ENCODE measurements at places on chromosomes 12 and 14. TPM values are rescaled to one million over a fixed set of nuclear protein-coding genes. Genes with fewer than 3 reads are reported as not detected.

The GDF3 gene
- not detected for total RNA-seq

DNA sequence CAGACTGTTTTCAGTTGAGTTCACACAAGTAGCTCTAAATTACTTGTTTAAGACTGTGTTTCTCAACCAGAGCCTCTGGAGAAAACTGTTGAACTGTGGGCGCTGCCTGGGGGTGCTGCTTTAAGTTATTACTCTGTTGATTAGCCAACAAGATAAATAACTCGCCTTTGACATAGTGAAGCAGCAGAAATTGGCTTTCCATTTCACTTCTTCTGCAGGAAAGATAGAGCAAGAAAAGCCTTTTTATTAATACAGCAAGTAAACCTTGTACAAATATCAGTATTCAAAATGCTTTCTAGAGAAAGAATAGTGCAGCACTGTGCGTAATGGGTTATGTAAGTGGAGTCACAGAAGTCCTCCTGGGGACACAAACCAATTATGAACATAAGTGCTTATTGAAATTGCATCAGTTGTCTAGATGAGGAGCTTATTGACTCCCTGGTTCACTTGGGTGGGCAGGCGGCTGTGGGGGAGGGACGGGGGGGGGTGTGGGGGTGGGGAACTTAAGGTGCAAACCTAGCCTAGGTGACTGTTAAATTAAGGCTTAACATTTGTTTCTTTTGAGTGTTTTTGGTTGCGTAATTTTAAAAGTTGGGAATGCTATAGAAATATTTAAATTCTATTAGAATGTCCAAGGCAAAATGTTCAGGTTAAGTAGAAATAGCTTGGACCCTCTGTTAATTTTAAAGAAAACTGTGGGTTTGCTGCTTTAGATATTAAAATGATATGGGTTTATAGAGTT lies 6.3 kb downstream of the FRS2 start:
- DNase-seq = no peak

DNA sequence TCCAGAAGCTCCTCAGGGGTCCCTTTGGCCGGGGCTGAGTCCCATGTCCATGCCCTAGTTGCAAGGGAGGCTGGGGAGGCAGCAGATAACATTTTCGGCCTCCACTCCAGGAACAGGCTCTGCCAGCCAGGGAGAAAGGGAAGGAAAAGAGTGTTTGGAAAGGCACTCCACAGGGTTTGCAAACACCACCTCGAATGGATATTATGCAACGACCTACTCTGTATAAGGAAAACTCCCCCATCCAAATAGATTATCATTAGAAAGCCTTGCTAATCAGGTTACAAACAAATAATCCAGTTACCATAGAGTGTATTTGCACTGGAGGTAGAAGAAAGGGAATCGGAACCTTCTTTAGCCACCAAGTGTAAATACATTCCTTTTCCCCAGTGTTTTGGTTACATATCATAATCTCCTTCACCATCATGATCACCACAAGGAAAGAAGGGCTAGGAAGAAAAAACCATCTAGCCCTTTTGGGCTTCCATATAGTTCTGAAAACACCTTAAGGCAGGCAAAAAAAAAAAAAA lies 40.4 kb downstream of the TMCC3 start:
- no peak for DNase-seq

DNA sequence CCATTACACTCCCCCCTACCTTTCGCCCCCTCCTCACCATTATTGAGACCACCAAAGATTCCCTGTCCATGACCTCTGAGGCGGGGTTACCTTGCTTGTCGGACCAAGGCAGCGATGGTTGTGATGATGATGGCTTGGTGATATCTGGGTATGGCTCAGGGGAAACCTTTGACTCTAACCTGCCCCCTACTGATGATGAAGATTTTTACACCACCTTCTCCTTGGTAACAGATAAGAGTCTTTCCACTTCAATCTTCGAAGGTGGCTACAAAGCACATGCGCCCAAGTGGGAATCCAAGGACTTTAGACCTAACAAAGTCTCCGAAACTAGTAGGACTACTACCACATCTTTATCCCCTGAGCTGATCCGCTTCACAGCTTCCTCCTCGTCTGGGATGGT lies 350.2 kb downstream of the DIO2 start:
- DNase-seq = no peak

DNA sequence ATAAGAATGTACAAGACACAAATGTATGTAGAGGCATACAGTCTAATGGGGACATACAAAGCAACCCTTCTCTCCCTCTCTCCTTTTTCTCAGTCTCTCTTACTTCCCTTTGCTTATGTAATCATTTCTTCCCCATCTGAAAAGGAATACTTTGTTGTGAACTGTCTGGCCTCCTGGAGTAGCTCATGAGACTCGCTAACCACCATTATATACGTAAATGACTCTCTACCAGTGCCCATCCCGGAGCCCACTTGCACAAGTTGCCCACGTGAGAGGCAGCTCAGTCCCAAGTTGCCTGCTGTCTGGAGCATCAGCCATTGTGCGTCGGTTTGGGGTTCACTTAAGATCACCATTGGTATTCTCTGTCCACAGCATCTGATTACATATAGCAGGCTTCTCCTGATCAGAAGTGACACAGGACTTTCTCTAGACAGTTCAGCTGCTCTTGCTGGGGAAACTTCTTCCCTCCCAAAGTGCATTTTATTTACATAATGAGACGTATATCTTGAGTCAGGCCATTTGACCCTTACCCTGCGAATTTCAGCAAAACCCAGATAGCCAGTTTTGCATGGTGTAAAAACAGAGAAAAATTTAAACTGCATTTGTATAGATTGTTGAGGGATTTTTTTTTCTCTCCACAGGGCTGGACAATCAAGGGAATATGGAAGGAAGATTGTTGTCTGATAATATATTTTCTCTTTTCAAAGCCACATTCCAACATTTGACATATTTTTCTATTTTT lies 220.7 kb upstream of the EGLN3 start:
- no peak for DNase-seq

GRCh38 chr12:113462117-113462774 lies 9.4 kb downstream of the LHX5 start:
- peak; percentile 67 for DNase-seq

The ACIN1 gene
- 38.9 TPM for total RNA-seq

DNA sequence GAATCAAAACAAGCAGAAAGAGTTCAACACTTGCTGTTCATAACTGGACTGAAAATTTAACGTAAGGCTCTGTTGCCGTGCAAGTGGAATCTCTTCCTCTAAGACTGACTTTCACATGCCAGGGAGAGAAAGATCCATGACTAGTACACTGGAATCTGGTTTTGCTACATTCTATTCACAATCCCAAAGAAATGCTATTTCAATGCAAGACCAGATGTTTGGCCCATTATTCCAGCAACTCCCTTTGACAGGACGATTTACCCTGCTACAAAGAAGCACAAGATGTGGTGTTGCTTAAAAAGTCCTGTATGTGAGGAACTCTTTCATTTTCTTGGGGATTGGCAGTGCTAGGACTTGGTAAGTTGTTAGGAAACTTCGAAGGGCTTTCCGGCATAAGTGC lies 17.4 kb downstream of the RFC5 start:
- no peak for DNase-seq

The TCL1A gene
- total RNA-seq = not detected

The SMCO3 gene
- not detected for total RNA-seq

DNA sequence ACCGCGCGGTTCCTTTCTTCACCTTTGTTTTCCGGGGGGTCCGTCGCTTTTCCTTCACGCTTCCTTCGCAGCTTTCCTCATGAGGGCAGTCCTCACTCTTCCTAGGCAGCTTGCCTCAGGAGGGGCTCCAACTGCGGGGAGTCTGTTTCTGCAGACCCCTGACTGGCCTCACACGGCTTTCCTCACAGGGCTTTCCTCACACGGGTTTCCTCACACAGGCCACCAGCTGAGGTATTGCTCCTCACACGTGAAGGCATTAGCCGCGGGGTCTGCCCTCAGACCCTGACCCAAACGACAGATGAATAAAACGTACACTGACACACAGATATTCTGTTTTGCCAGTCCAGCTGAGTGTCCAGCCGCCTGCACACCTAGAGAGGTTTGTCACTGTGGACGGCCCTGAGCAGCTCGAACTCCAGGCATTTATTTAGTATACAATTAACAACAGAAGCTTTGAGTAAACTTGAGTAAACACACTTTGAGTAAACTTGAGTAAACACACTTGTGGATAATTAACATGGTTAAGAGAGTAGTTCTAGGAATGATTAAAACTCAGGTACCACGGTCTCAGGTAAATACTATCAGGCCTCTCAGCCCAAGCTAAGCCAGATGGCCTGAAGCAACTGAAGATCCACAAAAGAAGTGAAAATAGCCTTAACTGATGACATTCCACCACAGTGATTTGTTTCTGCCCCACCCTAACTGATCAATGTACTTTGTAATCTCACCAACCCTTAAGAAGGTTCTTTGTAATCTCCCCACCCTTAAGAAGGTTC lies 16.1 kb upstream of the LYZ start:
- DNase-seq = no peak

GRCh38 chr14:90656973-90657372 lies 159.3 kb downstream of the TTC7B start:
- DNase-seq = no peak

- no peak for DNase-seq
These were observed 49.2 kb upstream of the PRICKLE1 start for GRCh38 chr12:42638697-42639096.

DNA sequence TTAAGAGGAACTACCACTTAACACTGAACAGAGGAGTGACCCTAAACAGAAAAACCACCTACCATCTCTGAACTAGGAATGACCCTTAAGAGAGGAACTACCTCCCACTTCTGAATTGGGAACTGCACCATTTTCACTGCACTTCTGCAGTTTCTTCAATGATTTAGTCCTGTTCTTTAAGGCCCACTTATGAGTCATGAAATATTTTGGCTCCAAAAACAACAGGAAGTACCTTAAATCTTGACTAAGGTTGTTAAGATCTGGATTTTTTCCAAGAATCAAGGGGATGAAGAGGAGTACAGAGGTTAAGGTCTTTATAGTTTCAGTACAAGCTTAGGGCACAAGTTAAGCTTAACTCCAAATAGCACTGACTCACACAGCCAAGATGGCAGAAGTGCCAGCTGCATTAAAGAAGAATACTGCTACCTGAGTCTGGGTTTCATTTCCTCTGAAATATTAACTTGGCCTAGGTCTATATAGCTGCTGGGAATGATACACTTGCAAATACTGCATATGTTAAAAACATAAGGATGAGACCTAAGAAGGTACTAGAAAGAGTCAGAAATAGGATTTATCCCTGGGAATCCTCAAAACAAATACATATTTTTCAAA lies 4.2 kb downstream of the NPC2 start:
- peak; percentile 87 for DNase-seq

DNA sequence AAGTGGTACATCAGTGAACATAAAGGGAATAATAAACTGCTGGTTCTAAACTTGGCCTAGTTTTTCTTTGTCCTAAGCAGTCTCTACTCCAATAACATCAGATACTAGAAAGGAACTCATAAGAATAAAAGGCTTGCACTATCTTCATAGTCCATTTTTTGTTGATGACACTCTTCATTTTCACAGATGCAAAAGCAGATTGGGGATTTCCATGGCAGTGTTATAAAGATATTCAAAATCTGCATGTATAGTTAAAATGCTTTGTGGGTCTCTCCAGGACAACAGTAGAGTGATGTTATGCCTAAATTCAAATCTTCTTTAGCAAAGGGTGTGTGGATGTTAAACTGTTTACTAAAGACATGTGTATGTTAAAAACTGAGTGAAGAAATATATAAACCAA lies 745.8 kb downstream of the TRHDE start:
- DNase-seq = no peak

GRCh38 chr12:68175557-68176061 lies 16.1 kb upstream of the IFNG start:
- DNase-seq = no peak

- DNase-seq = peak; percentile 17
These were observed 115.5 kb downstream of the SLC2A13 start for GRCh38 chr12:39990122-39991101.

- no peak for DNase-seq
These were observed 508 bp upstream of the KCNH5 start for GRCh38 chr14:63045612-63046320.

- DNase-seq = peak; percentile 70
These were observed 309.4 kb downstream of the VRK1 start for GRCh38 chr14:97106609-97107008.

- DNase-seq = peak; percentile 8
These were observed 273.9 kb upstream of the MIS18BP1 start for GRCh38 chr14:45526715-45527549.

The SDR9C7 gene
- total RNA-seq = not detected

- peak; percentile 96 for DNase-seq
These were observed 282.4 kb downstream of the ZFP36L1 start for GRCh38 chr14:68510201-68511128.

DNA sequence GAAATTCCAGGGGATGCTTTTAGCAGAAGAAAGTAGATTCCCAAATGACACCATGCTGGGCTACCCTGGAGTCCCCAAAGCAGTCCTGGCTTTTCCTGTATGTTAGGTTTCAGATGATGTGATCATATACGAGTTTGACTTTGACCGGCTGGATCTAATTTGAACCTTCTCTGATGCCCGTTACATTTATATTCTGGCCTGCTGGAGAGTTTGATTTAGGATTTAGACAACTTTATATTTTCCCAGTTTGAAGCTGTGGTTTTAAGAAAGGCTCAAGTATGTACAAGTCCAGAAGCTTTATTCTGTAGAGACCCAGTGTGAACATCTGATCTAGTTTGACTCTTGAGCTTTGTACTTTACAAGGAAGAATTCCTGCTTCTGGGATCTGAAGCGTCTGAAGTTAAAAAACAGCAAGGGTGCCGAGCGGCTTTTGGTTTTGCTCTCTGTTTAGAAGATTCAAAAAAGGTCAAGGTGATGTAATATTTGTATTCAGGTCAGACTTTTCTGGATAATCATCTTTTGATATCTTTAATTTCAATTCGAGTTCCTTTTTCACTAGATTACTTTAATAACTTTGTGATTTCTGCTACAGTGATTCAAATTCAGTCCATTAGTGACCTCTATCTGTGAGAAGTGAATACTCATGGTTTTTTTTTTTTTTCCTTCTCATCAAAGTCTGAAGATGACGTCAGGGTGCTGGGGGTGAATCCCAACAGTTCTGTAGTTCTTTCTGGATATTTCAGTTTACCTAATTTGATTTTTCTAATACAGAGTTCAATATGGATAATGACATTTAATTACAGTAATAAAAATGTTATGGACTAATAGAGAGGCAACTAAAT lies 6.3 kb downstream of the FLRT2 start:
- DNase-seq = peak; percentile 56

The TSPAN11 gene
- 0.48 TPM for total RNA-seq

The LRP1 gene
- 28.8 TPM for total RNA-seq

- no peak for DNase-seq
These were observed 2.7 kb upstream of the RABGGTA start for GRCh38 chr14:24274101-24274543.

The CD163L1 gene
- total RNA-seq = 15.9 TPM

DNA sequence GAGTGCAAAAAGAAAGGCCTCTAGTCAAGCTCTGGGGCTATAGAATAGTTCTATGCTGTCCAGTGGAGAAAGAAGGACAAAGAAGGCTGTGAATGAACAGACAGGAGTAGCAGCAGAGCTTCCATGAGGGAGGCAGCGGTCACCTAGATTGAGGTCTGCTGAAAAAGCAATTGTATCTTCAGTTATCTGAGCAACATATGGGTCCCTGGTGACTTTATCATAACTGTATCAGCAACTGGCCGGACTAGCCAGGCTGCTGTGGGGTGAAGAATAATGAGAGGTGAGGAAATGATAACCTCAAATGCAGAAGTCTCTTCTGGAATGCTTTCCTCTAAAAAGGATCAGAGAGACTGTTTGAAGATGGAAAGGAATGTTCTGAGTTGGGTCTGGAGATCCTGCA lies 971.3 kb upstream of the TMEM132C start:
- no peak for DNase-seq

GRCh38 chr12:115370207-115370606 lies 686.2 kb upstream of the TBX3 start:
- DNase-seq = no peak

All from RPMI7951 (cell line).